Gastrocnemius medialis (tissue), 4 donors: ENCODE measurements at places on chromosomes 1 and 21.

DNA sequence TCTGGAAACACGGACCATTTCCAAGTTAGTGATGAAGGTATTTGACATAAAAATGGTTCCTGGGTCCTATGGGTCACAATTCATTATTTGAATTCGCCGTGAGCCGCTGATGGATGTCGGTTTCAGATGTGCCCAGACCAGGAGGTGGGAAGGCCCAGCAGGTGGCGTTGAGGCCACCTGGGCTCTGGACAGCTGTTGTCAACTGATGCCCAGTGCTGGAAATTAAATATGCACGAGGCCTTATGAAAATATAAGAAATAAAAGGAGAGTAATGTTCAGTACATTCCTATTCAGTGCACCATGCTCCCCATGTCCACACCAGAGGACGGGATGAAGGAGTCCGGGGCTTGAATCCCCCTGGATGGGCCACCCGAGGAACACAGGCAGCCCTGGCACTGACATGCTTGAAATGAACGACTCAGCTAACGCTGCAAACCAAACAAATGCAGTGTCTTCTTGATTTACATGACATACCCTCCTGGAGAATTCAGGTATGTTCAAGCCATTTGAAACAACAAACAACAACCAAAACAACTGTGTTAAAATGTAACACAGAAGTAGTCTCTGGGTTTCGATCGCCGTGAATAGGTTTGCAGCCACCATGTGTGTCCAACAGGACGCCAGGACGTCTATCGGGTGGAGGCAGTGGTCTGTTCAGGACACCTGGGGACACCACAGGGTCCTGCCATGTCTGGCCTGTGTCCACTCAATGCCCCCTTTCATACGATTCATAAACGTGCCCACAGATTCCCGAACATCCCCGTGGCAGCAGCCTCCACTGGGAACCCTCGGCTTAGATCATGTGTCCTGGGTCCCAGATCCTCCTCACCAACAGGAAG, 6.1 kb downstream of the TFF3 start:
- DNase-seq, result no peak

GRCh38 chr21:16455526-16455925, 725.7 kb downstream of the USP25 start:
- no peak for DNase-seq

DNA sequence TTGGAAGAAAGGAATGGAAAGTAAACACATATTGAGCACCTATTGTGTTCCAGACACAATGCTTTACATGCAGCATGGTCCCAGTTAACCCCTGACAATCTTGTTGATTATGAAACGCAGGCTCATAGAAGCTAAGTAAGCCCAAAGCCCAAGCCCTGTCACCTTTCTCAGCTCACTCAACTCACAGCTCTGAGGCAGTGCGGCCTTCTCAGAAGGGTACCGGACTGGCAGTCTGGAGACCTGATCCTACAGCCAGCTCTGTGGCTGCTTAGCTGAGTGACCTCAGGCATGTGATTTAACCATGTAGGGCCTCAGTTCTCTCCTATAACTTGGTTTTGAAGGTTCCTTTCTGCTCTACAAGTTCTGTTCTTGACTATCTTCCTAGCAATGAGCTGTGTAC, 464 bp upstream of the RNASEL start:
- no peak for DNase-seq

DNA sequence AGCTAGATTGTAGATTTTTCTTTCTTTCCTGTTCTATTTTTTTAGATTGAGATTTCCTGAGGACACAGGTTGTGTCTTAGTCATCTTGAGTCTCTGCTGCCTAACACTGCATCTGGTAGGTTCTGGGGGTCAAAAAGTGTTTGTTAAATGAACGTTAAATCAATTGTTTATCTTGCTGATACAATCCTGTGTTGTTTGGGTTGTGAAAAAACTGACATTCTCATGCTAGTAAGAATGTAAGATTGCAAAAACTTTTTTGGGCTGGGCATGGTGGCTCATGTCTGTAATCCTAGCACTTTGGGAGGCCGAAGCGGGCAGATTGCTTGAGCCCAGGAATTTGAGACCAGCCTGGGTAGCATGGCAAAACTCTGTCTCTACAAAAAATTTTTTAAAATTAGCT, 3.4 kb downstream of the CTSK start:
- DNase-seq, result no peak
